CD4-positive, alpha-beta memory T cell (primary cell): ENCODE measurements at places on chromosomes 16 and 17. TPM values are rescaled to one million over a fixed set of nuclear protein-coding genes. Genes with fewer than 3 reads are reported as not detected.
A peak's percentile ranks its signal among the peaks of the same experiment; 100 is the strongest.

The RMI2 gene
- 4.0 TPM for polyA plus RNA-seq

The LIMD2 gene
- polyA plus RNA-seq = 569 TPM

The C16orf92 gene
- polyA plus RNA-seq = not detected

The KLHL11 gene
- 7.6 TPM for polyA plus RNA-seq

The CLDN7 gene
- 3.1 TPM for polyA plus RNA-seq

The VAT1L gene
- polyA plus RNA-seq = not detected

GRCh38 chr16:80233097-80233835 lies 307.5 kb upstream of the DYNLRB2 start:
- no peak for DNase-seq

- DNase-seq = no peak
Observed at GRCh38 chr17:78689029-78689428, 93.0 kb downstream of the CYTH1 start.

- DNase-seq = no peak
Observed at GRCh38 chr17:20127360-20128035, 118.3 kb downstream of the SPECC1 start.

GRCh38 chr17:74663561-74663960 lies 40.0 kb upstream of the CD300E start:
- DNase-seq = no peak

- DNase-seq = no peak
Observed at GRCh38 chr16:57823836-57824235, 21.5 kb upstream of the KIFC3 start.

- DNase-seq = peak; percentile 71
Observed at GRCh38 chr17:7478276-7479212, 887 bp downstream of the ZBTB4 start.

DNA sequence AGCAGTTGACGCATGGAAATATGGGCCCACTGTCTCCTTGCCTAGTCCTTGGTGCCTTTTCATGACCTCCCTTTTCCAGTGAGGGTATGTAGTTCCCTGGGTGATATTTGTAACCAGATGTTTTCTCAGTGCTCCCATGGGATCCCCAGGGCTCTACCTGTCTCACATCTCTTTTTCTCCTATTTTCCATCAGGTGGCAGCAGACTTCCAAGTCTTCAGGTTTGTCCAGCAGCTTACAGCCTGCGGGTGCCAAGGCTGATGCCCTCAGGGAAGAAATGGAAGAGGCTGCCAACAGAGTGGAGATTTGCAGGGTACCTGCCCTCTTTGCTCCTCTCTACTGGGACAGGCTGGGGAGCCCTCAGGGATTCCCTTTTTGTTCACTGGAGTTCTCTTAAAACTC lies 89.1 kb downstream of the ELAC2 start:
- DNase-seq = no peak

GRCh38 chr16:78915811-78916345 lies 684.7 kb downstream of the MAF start:
- no peak for DNase-seq

DNA sequence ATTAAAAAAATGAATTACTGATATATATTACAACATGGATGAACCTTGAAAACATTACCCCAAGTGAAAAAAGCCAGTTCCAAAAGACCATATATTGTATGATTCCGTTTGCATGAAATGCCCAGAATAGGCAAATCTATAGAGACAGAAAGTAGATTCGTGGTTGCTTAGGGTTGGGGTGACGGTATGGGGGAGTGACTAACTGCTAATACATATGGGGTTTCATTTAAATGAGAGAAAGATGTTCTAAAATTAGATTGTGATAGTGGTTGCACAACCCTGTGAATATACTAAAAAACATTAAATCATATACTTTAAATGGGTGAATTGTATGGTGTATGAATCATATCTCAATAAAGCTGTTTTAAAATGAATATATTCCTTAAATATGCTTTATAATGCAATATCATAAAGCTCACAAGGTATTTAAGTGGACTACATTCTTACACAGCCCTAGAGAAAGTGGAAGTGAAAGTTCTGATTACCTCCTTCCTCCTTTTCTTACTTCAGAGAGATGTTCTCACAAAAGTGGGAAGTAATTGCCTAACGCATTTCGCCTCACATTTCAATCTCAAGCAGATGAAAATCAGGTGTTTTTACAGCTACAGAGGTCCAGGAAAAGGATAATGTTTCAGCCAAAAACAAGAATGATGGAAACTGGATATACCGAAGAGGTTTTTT lies 142.7 kb upstream of the GNAO1 start:
- DNase-seq = no peak

DNA sequence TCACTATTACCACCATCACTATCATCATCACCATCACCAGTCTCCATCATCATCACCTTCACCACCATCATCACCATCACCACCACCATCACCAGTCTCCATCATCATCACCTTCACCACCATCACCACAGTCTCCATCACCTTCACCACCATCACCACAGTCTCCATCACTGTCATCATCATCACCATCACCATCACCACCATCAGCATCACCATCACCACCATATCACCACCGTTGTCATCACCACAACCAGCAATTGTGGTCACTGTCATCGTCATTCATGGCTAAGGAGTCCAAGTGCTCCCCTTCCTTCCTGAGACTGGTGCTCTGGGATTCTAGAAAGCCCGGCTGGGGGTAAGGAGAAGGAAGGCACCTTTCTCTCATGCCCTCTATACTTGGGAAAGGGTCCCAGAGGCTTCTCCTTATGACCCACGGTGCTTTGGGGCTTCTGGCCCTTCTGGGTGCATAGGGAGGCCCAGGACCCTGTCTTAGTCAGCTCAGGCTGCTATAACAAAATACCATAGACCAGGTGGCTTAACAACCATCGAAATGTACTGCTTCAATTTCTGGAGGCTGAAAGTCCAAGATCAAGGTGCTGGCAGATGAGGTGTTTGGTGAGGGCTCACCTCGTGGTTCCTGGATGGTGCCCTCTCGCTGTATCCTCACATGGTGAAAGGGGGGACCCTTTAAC lies 93.4 kb upstream of the GSE1 start:
- DNase-seq = no peak

DNA sequence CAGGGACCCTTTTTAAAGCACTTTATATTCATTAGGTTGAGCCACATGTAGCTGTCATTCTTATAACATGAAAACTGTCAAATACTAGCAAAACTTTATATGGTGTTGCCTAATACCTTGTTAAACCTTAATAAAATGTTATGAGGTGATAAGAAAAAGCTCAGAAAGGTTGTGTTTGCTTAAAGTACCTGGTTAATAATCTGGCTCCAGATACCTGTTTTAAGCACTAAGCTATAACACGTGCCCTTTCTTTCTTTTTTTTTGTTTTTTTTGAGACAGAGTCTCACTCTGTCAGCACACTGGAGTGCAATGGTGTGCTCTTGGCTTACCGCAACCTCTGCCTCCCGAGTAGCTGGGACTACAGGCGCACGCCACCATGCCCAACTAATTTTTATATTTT lies 58.9 kb upstream of the STAC2 start:
- DNase-seq = no peak

DNA sequence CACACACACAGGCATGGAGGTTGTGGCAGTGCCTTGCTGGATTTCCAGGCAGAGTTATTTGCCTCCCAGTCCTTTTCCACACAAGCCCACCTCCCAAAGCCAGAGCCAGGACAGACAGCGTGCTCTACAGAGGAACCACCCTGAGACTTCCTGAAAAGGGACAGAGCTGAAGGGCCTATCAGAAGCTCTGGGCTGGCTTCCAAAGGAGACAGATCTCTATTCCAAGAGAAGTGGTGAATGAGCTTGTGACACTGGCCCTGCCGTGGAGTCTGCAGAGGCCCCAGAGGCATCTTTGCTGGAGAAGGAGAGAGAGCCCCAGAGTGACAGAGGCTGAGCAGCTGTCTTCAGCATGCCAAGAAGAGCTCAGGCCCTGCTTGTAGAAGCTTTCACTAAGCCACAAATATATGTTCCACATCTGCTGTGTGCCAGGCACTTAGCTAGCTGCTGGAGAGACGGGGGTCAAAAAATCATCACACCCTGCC lies 8.3 kb upstream of the LPCAT2 start:
- no peak for DNase-seq

DNA sequence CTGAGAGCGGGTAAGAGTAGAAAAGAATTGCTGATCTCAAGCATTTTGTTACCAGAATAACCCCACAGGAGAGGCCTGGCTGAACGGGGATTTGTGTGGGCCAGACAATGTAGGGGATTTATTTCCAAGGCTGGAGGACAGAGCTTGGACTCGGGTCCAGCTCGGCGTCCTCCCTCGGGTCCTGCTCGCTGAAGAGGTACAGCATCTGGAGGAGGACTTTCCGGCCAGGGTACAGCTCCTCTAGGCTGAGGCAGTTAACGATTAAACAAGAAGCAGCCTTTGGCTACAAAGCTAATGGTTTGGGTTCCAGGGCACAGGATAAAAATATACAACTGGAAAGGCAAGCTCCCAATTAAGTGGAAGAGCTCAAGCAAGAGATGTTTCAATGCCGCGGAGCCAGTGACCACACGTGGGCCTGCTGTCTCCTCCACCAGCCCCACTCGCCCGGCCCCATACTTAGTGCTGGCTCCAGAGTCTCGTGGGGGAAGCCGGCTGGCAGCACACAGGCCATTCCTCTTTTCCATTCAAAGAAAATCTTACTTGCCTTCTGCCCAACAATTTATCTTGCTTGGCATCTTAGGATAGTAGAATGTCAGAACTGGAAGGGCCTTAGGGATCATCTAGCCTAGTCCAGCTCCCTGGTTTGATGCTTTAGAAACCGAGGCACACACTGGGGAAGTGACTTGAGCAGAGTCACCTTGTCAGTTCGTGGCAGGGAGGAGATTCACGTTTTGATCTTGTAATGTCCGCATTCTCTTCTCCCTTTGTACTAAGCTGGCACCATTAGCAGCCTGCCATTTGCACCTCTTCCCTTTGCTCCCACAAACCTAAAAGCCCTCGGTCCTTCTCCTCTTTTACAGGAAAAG lies 85.9 kb upstream of the TBX2 start:
- DNase-seq = no peak

DNA sequence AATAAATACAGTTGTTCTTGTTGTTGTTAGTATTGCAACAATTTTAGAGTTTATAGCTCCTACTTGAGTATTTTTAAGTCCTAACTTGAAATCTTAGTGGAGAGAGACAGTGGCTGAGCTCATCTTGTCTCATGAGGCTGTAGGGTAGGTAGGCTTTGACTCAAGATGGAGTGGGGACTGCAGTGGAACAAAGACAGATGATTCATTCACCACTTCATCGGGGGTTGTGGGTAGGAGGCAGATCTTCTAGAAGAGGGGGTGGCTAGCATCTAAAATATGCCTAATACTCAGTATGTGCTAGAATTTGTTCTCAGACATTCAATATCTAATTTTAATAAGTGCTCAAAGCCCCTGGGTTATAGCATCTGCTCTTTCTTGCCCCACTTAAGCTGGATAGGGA lies 13.1 kb upstream of the MMD start:
- DNase-seq = no peak

DNA sequence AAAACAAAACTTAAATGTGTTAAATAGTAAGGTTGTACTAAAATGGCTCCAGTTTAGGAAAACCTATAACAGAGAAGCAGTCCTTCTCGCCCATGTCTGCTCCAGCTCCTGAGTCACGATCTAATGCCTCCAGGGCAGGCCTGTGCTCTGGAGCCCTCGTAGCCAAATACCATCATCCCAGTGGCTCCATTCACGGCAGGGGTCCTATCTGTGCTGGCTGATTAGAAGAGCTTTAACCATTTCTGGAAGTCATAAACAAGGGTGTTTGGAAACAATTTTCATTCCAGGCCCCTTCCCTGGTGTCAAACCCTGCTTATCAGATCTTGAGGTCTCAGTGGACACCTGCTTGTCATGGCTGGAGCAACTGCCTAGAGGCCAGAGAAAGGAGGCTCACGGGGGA lies 336.9 kb downstream of the SOX9 start:
- DNase-seq = no peak

- DNase-seq = no peak
Observed at GRCh38 chr16:50389900-50390299, 21.1 kb upstream of the BRD7 start.

DNA sequence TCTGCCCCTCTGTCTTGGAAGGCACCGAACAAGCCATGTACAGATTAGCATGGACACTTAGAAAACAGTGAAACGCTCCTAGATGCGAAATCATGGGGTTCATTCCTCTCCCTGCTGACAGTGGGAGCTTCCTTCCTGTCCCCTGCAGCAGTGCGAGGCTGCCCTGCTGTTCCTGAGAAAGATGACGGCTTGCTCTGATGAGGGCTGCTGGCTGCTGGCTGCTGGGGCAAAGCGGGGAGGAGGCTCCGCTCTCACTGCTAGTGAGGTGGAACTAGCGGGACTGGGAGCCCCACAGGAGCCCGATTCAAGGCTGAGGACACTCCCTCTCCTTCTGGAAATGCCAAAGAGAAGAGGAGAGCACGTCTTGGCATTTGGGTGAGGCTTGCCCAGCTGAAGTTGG lies 25.9 kb upstream of the CACNG4 start:
- no peak for DNase-seq

DNA sequence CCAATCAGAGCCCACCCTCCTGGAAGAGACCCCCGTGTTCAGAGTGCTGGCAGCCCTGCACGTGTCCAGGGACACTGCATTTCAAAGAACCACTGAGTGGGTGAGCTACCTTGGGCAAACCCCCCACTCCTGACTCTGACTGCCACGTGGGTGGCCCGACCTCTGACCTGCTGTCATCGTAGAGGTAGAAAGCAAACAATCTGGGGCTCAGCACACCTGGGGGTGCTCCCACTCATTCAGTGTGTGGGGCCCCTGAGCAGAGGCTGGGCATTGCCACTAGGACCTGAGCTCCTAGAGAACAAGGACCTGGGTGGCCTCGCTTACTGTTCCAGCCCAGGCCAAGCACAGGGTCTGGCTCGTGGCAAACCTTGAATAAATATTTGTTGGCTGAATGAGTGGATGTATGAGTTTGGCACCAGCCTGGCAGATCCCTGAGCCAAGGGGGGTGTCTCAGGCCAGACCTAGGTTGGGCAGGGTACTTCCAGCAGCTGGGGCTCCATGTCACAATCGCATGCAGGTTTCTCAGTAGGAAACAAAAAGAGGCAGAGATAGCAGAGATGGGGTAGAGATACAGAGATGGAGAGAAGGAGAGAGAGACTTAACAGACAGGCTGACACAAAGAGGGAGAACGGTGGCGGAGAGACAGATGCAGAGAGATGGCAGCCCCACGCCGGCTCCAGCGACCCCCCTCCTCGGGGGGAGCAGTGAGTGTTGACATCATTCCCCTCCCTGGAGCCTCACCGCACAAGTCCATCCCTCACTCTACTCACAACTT lies 5.4 kb upstream of the DRC7 start:
- DNase-seq = no peak

DNA sequence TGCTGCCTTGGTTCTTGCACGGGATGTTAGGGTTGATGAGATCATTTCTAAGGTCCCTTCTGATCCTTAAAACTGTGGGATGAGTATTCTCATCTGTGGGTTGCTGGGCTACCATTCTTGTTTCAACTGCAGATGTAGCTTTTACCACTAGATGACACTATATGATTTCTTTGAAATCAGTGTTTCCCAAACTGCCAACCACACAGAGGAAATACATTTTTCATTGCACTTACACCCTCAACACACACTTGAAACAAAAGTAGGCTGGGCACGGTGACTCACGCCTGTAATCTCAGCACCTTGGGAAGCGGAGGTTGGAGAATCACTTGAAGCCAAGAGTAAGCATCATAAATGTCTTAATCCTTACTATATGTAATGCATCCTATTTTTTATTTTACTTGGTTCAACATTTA lies 15.3 kb downstream of the LCMT1 start:
- DNase-seq = peak; percentile 12

- no peak for DNase-seq
Observed at GRCh38 chr16:50881956-50882355, 140.1 kb downstream of the CYLD start.
